ENCODE measurements at places on chromosomes 1 and 21. TPM values are rescaled to one million over a fixed set of nuclear protein-coding genes. Genes with fewer than 3 reads are reported as not detected.
A peak's percentile ranks its signal among the peaks of the same experiment; 100 is the strongest.

GRCh38 chr1:61979729-61980128, 214.9 kb upstream of the L1TD1 start:
- no peak for DNase-seq

- DNase-seq, result no peak
Measured at GRCh38 chr1:87791931-87792740, 463.5 kb downstream of the LMO4 start.

- no peak for DNase-seq
Measured at GRCh38 chr1:100955322-100955721, 59.4 kb downstream of the SLC30A7 start.

DNA sequence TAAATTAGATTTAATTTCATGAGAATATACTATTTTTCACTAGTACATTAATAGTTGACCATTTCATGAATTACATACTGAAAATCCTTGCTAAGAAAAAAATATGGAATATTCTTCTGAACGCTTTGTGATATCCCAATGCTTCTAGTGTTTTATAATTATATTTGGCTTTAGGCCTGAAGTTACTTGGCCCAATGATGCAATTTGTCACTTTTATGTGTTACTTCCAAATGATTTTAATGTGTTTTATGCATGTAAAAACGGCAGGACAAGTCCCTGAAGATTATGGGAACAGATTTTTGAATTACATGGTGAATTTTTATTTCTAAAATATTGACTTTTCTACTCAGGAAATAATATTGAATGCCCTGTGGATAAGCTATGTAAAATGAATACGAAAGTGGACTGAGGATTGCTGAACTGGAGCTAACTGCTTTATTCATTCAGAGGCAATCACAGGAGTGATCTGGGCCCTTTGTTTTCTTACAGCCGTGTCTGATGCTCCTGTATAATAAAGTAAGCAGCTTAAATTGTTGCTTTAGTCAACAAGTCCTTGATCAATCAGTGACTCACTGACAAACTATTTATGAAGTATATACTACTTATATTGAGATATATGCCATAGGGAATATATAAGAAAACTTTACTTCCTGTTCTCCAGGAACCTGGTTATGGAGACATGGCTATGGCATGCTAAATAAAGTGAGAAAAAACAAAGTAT, 543.0 kb upstream of the RGS18 start:
- DNase-seq, result no peak

DNA sequence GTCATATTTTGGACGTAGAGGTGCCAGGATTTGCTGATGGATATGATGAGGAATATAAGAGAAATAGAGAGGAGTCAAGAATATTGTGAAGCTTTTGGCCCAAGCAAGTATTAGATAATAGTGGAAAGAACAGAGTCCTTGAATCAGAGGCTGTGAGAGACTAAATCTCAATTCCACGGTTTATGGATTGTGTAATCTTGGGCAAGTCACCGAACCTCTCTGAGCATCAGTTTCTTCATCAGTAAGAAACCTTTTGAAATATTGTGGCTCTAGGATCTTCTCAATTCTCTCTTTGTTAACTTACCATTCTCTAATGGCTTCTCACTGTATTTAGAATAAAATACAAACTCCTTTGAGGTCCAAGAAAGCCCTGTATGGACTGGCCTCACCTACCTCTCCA, 77.6 kb downstream of the RPS6KA1 start:
- DNase-seq, result no peak

- DNase-seq, result peak; percentile 2
Measured at GRCh38 chr21:45318146-45318555, 30.5 kb upstream of the POFUT2 start.

SLC25A44 gene
- 13.2 TPM for total RNA-seq

TMEM222 gene
- total RNA-seq, result 20.0 TPM

- no peak for DNase-seq
Measured at GRCh38 chr1:211938561-211938997, 96.8 kb downstream of the INTS7 start.

TTC22 gene
- total RNA-seq, result 15.6 TPM

- DNase-seq, result peak; percentile 82
Measured at GRCh38 chr21:39451332-39452206, at the start of gene SH3BGR. TSS of gene SH3BGR (plus strand) at chr21:39451970. CDS start at chr21:39452097, 127 bp downstream.

DNA sequence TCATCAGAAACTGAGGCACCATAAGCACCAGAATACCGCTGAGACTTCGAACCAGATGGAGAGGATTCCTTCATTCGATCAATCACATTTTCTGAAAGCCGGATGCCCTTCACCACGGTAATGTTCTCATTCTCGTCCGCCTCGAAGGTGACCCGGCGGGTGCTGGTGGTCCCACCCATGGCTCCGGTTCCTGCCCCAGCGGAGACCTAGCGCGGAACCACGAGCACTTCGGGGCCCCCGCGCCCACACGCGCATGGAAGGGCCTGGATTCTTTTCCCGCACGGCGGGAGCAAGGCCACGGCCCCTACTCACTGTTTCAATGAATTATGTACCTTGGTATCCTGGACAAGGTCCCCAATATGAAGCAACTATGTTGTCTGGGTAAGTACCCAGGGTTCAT, 33.1 kb upstream of the WDTC1 start:
- DNase-seq, result no peak

- DNase-seq, result peak; percentile 54
Measured at GRCh38 chr1:21933397-21934248, 3.5 kb downstream of the HSPG2 start.

GRCh38 chr1:2127187-2128145, 67.1 kb downstream of the FAAP20 start:
- no peak for DNase-seq

DNA sequence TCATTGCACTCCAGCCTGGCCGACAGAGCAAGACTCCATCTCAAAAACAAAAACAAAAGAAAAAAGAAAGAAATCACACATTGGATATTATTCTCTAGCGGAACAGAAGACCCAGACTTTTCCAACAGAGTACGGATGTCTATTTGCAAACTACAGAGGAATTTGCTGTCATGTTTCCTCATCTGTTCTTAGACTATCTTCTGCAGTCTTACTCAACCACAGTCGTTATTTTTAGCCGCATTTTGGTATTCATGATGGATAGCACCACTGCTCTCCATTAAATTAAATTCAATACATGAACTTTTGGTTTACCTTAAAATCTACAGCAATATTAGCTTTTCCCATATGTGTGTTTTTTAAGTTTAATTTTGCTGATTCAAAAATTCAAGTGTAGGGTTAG, 14.2 kb upstream of the HEATR1 start:
- DNase-seq, result no peak

DNA sequence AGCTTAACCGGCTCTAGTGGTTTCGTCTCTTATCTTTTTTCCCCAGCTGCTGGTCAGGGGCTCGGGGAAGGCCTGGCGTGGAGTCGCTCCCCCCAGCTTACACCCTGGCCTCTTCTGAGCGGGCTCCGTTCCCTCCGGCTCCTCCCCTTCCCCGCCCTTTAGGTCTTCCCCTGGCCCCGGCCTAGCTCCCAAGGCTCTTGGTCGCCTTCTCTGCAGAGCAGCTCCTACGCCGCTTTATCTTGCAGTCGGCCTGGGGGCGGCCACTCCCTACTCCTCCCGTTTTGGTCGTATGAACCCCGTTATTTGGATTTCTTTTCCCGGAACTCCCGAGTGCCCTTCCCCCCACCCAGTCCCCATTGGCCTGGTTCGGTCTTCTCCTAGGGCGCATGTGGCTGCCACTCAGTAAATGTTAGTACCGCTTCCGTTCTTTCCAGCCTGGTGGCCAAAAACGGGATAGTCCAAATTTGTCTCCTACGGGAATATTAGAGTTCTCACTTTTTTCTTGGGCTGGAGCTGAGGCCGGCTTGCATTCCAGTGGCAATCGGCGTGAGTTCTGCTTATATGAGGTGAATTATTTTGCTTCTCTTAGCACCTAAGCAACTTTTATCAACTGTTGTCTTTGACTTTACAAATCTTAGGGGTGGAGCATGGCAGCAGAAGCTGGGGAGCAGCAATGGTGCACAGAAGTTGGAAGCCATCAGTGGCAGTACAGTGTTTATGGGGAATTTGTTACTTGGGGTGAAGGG, 467 bp downstream of the THRAP3 start:
- peak; percentile 85 for DNase-seq

- DNase-seq, result no peak
Measured at GRCh38 chr1:119687434-119688079, 24.2 kb upstream of the PHGDH start.

DNA sequence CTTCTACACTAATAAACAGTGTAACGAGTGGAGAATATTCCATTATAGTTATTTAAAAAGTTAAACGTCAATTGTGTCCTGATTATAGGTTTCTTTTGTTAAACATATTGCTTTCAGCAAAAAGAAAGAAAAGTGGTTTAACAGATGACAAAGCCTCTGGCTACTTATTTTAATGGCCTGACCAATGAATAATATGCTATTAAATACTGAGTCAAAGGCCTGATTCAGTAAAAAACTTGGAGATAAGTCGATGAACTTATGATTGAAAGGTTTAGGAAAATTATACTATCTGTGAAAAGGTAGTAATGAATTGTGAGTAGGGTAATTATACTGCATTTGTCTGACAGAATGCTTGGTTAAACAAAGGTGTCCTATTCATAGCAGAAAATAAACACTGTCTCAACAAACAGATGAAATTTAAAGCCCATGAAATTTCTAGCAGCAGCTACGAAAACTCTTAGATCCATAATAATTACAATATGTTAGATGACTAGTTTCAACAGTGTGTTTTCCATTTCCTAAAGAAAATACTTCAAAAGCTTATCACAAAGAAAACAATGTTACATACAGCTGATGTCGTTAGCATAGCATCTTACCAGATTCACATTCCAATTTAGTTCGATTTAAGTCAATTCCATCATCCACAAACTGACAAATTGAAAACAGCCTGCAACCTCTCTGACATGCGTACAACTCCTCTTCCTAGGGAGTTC, 6.2 kb downstream of the TMEM59 start:
- no peak for DNase-seq

OR6K3 gene
- total RNA-seq, result not detected

- DNase-seq, result peak; percentile 9
Measured at GRCh38 chr1:10459184-10459583, 9.4 kb downstream of the CORT start.

- peak; percentile 17 for DNase-seq
Measured at GRCh38 chr1:110465038-110465813, 14.3 kb downstream of the PROK1 start.

- peak; percentile 15 for DNase-seq
Measured at GRCh38 chr1:81808760-81809159, 8.0 kb downstream of the ADGRL2 start.

AVPR1B gene
- not detected for total RNA-seq

DNA sequence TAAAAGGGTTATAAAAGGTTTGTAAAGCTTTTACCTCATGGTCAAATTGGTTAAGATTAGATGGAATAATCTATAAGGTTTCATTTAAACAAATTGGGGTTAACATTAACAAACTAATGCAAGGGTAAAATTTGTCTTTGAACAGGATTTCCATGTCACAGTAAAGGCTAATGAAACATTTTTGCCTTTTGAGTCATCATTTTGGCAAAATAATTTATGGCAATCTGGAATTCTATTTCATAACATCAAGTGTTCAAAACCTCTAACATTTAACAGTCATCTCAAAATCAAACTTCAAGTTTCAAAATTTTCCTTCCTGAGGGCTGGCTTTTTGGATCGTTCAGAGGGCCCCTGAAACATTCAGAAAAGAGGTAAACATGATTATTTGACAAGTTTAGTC, 6.6 kb upstream of the CD46 start:
- no peak for DNase-seq

GRCh38 chr1:182687361-182687760, 3.0 kb upstream of the RGS8 start:
- no peak for DNase-seq

FAM177B gene
- total RNA-seq, result 3.4 TPM

RGS13 gene
- not detected for total RNA-seq

GRCh38 chr1:51551081-51551480, 32.0 kb upstream of the EPS15 start:
- no peak for DNase-seq

DNA sequence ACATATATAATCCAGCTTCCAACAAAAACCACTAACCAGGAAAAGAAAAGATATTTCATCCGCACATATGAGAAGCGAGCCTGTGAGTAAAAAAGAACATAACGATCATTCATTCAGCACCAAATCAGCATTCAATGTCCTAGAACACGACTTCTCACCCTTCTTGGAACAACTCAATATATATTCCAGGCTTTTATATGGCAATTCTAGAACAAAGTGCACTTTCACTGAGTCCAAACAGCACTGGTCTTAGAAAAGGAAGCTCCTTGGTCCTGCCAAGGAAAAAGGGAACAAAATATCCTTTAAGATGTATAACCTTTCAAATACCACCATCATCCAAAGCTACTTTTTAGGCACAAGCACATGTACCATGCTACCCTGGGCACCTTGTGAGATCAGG, 44.5 kb downstream of the RPL5 start:
- no peak for DNase-seq

GRCh38 chr1:63732666-63733065, 41.2 kb upstream of the ROR1 start:
- no peak for DNase-seq

CYP4A11 gene
- total RNA-seq, result 0.78 TPM

FMO4 gene
- total RNA-seq, result 0.99 TPM
